ENCODE measurements at places on chromosomes 4 and X. TPM values are rescaled to one million over a fixed set of nuclear protein-coding genes. Genes with fewer than 3 reads are reported as not detected.

Gene FAM47A
- total RNA-seq, result not detected

- DNase-seq, result no peak
These were observed 337.5 kb downstream of the GRIA2 start for GRCh38 chr4:157558016-157558415.

GRCh38 chr4:75545526-75545925, 10.3 kb upstream of the ODAPH start:
- DNase-seq, result no peak

Gene KLKB1
- 1.1 TPM for total RNA-seq

Measured in uterus (tissue), 4 donors.